ENCODE measurements at places on chromosomes 13 and 19. TPM values are rescaled to one million over a fixed set of nuclear protein-coding genes. Genes with fewer than 3 reads are reported as not detected.

The FGF22 gene
- total RNA-seq = not detected

The ATG4D gene
- 9.3 TPM for total RNA-seq

The RFC3 gene
- 80.1 TPM for total RNA-seq

The LRRC25 gene
- 0.13 TPM for total RNA-seq

The TEX29 gene
- not detected for total RNA-seq

The C1QTNF9 gene
- total RNA-seq = not detected

- H3K36me3 ChIP-seq = no peaks in the 10 kb centered on the region
- DNase-seq = no peak
- peaks cover 10% of the 10 kb centered on the region for H3K4me1 ChIP-seq
- no peak overlapping the region for H3K27ac ChIP-seq
- no peak overlapping the region for H3K4me3 ChIP-seq
Measured at GRCh38 chr13:84400706-84401105, 518.4 kb upstream of the SLITRK1 start.

- DNase-seq = no peak
- no peaks in the 10 kb centered on the region for H3K4me1 ChIP-seq
- no peak overlapping the region for H3K27ac ChIP-seq
- H3K27me3 ChIP-seq = no peaks in the 10 kb centered on the region
- no peak overlapping the region for H3K4me3 ChIP-seq
- H3K36me3 ChIP-seq = no peaks in the 10 kb centered on the region
Measured at GRCh38 chr19:7645163-7645562, 8.3 kb downstream of the STXBP2 start.

DNA sequence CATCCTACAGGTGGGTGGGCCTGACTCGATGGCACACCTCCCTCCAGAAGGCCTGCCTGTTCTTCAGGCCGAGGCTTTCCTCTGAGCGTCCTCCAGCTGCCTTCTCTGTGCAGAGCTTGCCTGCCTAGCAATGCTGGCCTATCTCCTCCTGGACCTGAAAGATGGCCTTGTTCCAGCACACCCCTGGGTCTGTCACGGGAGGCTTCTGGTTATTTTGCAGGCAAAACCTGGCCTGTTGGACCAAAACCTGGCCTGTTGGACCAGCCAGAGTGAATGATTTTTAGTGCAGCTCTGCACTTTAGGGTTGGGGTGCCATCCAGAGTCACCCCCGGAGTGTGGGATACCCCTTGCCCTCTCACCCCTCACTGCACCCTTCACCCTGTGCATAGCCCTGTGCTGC is 128.4 kb downstream of the KATNAL1 start:
- no peaks in the 10 kb centered on the region for H3K4me1 ChIP-seq
- no peak overlapping the region for H3K27ac ChIP-seq

GRCh38 chr13:80307401-80307987 is 33.4 kb downstream of the SPRY2 start:
- no peak overlapping the region for H3K27ac ChIP-seq
- DNase-seq = no peak
- no peaks in the 10 kb centered on the region for H3K27me3 ChIP-seq
- H3K4me1 ChIP-seq = no peaks in the 10 kb centered on the region

DNA sequence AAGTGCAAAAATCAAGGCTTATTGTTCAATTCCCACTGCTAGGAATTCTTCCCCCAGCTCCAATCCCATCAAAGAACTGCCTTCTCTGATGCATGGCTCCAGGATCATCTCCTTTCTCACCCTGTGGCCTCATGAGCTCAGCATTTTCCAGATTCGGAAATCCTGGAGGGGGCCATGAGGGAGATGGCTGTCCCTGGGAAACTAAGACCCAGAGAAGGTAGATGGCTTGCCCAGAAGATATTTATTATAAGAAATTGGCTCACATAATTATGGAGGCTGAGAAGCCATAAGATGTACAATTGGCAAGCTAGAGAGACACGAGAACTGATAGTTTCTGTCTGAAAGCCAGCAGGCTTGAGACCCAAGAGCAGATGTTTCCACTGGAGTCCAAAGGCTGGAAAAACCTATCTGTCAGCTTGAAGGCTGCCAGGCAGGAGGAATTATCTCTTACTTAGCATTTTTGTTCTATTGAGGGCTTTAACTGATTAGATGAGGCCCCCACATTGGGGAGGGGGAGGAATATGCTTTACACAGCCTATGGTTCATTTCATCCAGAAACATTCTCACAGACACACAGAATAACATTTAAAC is 58.6 kb downstream of the GADD45B start:
- H3K27ac ChIP-seq = peak overlapping the region; percentile 3
- peaks cover 52% of the 10 kb centered on the region for H3K4me1 ChIP-seq
- DNase-seq = no peak
- H3K36me3 ChIP-seq = no peaks in the 10 kb centered on the region

DNA sequence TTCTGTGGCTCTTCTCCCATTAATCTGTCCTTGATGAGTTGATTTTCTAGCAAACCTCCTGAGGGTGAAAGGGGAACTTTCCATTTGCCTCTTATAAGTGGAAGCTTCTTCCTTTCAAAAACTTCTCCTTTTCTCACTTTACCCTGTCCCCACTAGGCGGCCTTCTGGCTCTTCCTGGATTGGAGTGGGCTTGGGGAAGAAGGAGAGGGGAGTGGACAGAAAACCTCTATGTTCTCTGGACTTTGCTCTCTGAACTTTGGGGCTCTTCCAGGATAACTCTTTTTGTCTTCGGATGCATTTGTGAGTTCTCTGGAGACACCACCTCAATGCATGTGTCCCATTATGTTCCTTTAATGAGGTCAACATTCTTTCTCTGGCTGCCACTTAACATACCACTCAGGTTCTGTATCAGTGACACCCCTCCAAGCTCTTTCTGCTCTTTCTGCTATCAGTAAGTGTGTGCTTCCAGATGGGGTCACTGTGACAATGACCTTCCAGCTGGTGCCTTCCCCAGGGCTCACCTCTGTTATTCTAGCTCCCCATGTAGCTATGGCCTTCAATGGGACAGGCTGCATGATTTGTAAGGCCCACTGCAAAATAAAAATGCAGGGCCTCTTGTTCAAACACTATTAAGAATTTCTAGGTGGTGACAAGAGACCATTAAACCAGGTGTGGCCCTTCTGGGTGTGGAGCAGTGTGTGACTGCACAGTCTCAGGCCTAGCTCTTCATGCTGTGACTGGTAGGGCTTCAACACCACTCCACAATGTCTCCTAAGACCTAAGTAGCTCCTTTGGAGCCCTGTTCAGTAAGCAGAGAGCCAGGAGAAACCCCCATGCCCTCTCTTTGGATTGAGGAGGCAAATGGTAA is 389.2 kb downstream of the EFNB2 start:
- no peak overlapping the region for H3K4me3 ChIP-seq
- no peaks in the 10 kb centered on the region for H3K27me3 ChIP-seq
- no peaks in the 10 kb centered on the region for H3K4me1 ChIP-seq

GRCh38 chr19:2820112-2820702 is 539 bp downstream of the ZNF554 start:
- H3K4me3 ChIP-seq = peak overlapping the region; percentile 84
- H3K36me3 ChIP-seq = no peaks in the 10 kb centered on the region

- peak overlapping the region; percentile 39 for H3K27ac ChIP-seq
- H3K27me3 ChIP-seq = no peaks in the 10 kb centered on the region
- DNase-seq = no peak
- H3K4me3 ChIP-seq = no peak overlapping the region
- H3K4me1 ChIP-seq = peaks cover 31% of the 10 kb centered on the region
Measured at GRCh38 chr19:13014101-13014920, 19.0 kb downstream of the NFIX start.
